ENCODE measurements at places on chromosomes 4 and X.

DNA sequence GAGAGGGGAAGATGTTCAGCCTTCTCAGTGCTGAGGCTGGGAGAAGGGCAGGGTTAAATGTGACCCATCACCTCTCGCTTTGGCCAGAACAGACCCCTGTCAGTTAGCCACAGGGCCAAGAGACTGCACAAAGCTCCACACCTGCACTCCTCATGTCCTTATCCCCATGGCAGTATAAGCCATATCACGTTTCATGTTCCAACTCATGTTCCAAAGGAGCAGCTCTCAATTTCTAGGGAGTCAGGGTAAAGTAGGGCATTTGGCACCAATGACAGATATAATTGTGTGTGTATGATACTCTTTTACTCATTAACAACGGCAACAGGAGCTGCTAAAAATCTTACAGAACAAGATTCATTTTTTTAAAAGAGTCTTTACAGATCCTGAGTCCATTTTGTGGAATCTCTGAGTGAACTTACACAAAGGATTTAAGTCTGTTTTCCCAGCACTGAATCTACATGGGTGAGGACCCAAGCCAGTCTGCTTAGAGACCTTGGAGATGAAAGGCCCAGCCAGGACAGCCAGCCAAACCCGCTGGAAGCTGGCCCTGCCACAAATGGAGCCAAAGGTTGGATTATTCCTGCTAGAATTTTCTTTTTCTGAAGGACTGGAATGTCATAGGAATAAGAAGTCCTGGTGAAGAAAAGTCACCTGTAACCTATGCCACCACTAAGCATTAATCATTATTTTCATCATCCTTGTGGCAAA is 129.1 kb upstream of the SMAD1 start:
- no peak for DNase-seq

DNA sequence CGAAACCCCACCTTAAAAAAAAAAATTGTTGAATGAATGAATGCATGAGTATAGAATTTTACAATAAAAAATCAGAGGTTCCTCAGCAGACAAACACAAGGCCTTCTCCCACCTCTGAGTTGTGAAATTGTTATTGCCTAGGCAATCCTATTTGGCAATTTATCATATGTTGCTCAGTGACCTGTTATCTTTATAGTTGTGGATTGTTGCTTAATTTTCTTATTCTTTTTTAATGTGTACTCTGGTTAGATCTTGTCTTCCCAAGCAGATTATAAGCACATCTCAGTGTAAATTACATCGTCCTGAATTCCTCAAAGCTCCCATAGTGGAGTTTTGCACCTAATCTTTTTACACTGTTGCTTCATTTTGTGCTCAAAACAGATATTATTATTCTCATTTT is 71.9 kb downstream of the RBM47 start:
- DNase-seq: no peak

DNA sequence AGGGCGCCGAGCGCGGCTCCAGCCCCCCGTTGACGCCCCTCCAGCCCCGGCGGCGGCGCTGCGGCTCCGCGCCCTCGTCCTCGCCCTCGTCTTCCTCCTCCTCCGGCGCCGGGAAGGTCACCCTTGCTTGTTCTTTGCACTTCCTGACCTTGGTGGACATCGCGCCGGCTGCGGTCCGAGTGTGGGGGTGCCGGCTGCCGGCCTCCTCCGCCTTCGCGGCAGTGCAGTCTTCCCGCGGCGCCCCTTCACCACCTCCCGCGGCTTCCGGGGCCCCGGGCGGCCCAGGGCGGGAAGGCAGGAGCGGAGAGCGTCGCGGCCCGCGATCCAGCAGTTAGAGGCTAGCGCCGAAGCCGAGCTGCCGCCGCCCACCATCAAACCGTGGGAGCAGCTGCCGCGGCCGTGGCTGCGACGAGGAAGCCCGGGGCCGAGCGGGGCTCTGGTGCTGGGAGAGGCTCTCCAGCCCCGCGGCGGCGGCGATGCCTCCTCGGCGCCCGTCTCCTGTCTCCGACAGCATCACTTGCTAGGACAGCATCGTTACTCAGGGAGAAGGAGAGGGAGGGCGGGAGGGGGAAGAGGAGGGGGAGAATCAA is at the start of gene TRPC3:
Gene TRPC3 (minus strand): TSS at position 540 of the 590 bp plus-strand sequence. CDS start 380 bp downstream, at position 160.
- DNase-seq: peak; percentile 14

GRCh38 chr4:25580633-25581467 is 74.8 kb upstream of the SLC34A2 start:
- no peak for DNase-seq

DNA sequence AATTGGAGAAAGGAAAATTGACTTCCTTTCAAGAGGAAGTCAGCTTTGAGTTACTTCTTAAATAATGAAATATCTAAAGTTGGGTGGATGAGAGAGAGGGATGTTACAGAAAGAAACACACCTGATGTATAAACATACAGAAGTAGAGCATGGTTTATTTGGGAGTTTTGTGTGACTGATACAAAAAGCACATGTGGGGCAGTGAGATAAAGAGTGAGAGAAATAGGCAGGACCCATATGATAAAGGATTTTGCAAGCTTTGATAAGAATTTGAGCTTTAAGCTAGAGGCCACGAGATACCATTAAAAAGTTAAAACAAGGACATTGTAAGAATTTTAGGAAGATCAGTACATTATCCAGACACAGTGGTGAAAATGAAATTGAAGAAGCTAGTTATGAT is 263.3 kb upstream of the GPRIN3 start:
- DNase-seq: no peak

DNA sequence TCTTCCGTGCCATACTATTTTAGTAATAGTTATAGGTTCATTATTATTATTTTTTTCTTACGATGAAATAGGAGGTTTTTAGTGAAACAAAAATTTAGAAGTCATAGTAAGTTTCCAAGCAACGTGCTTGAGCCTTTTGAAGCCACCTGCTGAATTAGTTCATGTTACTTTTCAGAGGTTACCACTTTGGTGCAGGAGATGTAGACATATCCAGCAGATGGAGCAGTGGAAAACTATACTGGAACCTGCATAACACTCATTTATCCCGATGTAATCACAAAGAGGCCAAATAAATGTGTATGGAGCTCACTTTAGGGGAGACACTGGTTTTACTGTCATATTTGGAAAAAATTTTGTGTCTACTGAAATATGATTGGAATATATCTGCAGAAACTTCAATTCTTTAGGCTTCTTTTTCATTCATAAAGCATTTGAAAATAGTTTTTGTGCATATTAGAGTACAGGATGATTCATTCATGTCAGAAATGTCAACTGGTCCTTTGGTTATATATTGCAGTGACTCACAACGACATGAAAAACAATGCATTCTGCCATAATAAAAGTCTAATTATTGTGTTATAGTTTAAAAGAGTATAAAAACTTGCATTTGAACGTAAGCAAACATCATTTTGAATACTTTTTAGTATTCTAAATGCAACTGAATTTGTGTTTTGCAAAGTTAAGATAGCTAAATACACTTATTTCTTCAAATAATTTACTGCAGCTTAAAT is 2182.9 kb upstream of the TENM3 start:
- DNase-seq: no peak

DNA sequence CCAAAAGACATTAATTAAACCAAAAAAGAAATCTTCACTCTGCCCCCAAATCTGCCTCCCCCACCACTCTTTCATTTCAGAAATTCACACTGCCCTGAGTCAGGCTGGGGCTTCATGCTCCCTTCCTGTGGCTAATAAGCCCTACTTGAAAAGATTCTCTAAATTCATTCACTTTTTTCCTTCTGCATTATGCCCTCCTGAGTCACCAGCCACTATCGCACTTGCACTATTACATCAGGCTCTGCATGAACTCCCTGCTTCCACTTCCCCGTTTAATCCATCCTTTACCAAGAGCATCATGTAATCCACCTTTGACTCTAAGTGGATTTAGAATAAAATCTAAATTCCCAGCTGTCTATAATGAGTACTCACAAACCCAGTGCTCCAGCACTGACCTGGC is 295.4 kb upstream of the KLF3 start:
- DNase-seq: no peak

GRCh38 chrX:27598312-27598711 is 8.2 kb downstream of the DCAF8L2 start:
- no peak for DNase-seq

DNA sequence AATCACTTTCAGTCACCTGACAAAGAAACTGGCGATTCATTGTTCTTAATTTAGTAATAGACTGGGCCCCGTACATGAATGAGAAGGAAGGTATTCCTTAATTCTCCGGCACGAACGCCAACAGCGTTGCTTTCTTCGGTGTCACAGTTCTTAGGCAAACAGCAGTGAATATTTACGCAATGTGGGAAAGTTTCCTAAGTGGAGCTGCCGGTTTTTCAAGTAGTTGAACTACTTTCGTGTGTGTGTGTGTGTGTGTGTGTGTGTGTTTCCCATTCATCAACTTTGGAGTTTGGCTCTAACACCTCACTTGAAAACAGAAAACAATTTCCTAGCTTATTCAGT is 651 bp downstream of the NXT2 start:
- no peak for DNase-seq

DNA sequence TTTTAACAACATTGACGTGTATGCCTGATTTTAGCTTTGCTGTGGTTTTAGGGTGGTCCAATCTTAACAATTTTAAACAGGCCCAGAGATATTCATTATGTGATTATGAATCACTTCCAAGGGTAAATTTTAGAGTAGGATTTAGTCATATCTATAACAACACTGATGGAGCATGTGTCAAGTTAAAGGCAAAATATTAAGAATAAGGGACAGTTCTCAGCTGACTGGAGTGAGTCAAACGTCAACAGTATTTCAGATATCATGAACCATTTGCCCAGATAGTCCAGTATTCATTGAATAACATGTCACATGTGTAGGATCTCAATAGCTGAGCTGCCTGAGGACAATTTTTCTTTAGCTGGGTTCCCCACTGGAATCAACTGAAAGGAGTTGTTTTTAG is 61.3 kb upstream of the VCX2 start:
- DNase-seq: no peak

GRCh38 chrX:100911731-100912130 is 17.0 kb downstream of the XKRX start:
- no peak for DNase-seq

DNA sequence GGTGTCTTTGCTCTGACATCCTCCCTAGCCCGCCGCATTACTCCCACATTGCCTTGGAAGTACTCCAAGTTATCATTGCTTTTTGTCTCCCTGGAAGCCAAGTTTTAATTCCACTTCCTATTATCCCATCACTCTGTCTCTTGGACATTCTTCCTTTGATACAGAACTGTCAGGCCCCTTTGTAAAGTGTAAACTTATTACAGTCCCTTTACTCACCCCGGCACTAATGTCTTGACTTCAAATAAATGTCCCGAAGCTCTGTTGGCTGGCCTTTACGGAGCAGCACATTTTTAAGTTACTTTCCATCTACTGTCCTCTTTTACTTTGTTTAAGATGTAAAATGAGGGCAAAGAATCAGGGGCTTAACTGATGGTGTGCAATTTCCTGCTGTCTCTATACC is 223.5 kb upstream of the IGFBP7 start:
- DNase-seq: no peak

DNA sequence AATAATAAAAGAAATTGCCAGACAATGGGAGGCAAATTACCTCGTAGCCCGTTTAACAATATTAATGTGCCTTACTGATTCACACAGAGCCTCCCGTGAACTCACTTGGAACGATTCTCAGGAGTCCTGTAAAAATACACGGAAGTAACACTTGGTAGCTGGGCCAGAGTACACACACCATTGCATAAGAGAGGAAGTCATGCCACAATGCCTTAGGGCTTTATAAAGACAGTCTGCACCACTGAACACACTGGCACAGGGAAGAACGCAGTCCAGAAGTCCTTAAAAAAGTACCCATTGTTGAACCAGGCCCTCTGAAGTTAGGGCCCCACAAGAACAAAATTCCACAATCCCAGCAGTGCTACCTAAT is 15.1 kb downstream of the SLC2A9 start:
- no peak for DNase-seq

DNA sequence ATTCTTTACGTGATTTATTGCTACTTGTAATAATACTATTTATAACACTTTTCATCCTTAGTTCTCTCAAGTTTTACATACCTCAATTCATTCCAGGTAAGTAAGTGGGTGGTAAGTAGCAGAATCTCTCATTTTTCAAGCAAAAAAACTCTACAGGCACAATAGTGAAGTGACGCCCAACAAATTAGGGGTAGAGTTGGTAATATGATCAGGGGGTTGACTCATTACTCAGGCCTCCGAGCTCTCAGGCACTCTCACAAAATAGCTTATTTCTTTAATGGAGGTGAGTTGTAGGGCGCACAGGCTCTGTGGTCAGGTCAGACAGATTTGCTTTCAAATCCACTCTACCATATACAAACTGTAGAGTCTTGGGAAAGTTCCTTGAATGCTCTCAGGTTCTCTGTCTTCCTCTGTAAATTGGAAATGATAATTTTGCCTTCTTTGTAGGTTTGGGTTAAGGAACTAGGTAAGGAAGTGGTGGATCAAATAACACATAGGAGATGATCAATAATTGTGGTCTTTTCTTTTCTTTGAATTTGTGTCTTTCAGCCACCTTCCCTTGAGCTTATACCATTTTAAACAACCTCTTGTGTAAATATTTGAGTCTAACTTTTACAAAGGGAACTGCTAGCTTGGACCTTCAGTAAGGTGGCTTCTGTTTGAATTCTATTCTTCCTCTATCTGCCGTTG is 134.9 kb upstream of the LEF1 start:
- DNase-seq: no peak

DNA sequence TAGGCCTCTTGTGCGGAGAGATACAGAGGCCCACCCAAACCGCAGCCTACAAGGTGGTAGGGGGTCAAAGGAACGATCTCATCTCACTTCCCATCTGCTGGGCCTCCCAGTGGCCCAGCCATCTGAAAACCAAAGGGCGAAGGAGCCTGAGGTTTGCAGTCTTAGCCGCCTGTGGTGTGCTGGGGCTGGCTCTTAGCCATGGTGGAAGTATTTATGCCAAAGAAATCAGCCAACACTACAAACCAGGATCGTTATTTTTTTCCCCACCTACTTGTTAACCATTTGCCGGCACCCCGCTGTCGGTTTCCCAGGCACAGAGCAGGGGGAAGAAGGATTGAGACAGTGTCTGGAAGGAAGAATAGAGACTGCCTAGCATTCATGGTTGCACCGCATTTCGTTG is 30.9 kb upstream of the CDKL5 start:
- DNase-seq: no peak

DNA sequence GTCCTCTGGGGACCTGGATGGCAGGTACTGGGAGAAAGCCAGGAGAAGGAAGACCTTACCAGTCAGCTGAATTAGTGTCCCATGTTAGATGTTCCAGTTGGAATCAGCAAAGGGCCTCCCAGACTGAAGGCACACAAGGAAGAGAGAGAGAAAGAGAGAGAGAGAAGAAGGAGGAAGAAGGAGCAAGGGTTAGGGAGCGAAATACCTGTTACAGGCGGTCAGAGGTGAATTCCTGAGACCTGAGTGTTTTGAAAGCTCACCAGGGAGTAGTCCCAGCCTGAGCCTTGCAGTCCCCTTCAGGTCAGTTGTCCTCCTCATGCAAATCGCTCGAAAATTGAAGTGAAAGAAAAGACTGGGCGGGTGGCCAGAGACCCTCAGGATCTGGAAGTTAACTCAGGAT is 60.3 kb downstream of the USP11 start:
- no peak for DNase-seq

- no peak for DNase-seq
These were observed 42.3 kb downstream of the TBC1D14 start for GRCh38 chr4:6951880-6952381.

- no peak for DNase-seq
These were observed 71.8 kb downstream of the C4orf46 start for GRCh38 chr4:158599765-158600498.

- DNase-seq: no peak
These were observed 488.3 kb downstream of the MAGEE1 start for GRCh38 chrX:76915836-76916235.

- no peak for DNase-seq
These were observed 664 bp downstream of the MED12 start for GRCh38 chrX:71118985-71119535.

GRCh38 chr4:156992943-156993342 is 21.3 kb upstream of the PDGFC start:
- no peak for DNase-seq

GRCh38 chrX:16212436-16212835 is 45.2 kb downstream of the MAGEB17 start:
- DNase-seq: no peak

All from activated CD4-positive, alpha-beta T cell treated with anti-CD3 and anti-CD28 coated beads, Interleukin-2, amount 50 U/mL, for 4 hours (primary cell).